Stimulated activated CD4-positive, alpha-beta T cell treated with anti-CD3 and anti-CD28 coated beads, Interleukin-12 subunit alpha, Interleukin-12 subunit beta, amount 100 ng/mL, for 48 hours (primary cell): ENCODE measurements at places on chromosomes 7 and 10.

DNA sequence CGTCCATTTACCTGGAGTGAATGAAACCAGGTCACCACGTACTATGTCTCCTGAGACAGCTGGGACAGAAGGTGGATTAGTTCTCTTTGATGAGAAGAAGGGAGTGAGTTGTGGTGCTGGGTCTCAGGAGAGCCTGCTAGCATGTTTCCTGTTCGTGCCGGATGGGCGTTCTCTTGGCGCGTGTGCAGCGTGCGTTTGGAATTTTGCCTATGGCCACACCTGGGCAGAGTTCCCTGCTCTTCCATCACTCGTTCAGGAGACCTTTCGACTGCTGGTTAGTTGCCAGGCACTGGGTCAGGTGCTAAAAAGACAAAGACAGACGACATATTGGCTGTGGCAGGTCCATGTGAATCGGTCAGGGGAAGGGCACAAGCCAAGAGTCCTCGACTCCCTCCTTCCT is 90.3 kb downstream of the TRRAP start:
- no peak for DNase-seq

GRCh38 chr10:29643771-29644501 is 9.2 kb upstream of the SVIL start:
- DNase-seq: no peak

DNA sequence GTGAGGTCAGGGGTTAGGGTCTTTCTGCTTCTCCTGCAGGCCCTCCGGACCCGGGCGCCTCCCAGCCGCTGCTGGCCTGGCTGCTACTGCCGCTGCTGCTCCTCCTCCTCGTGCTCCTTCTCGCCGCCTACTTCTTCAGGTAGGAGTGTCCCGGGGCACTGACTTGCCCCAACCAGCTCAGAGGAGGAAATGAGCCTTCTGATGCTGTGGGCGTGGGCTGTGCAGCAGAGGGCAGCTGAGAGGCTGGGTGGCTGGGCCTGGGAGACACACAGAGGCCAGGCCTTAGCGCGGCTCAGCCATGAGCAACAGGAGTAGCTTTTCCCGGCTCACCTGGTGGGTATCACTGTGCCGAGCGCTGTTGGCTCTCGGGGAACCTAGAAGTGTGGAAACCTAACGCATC is 78.9 kb downstream of the MKI67 start:
- peak; percentile 75 for DNase-seq

GRCh38 chr10:4755286-4755989 is 70.6 kb upstream of the AKR1E2 start:
- DNase-seq: no peak

- peak; percentile 66 for DNase-seq
Measured at GRCh38 chr10:133335246-133336117, 1.2 kb downstream of the CALY start.

DNA sequence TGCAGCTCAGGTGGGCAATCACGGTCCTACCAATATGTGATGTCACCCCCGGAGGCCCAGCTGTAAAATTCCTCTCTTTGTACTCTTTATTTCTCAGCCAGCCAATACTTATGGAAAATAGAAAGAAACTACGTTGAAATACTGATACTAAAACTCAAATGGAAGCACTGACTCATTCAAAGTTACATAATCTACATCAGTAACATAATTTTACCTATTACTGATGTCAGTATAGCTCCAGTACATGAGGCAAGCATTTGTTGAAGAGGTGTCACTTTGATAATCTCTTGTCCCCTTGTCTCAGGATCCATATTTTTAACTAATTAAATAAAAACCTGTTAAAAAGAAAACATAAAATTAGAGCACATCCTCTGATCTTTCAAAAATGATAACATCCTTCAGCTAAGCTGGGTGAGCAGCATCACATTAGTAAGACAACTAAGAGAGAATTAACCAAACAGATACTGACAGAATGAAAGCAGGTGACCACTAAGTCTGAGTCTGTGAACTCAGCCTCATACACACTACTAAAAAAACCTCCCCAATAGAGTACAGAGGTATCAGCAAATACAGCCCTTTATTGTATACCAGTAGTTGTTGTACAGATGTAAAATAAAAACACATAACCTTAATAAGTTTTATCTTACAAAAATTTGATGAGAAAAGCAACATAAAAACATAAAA is 17.6 kb downstream of the SLC25A40 start:
- no peak for DNase-seq

- DNase-seq: no peak
Measured at GRCh38 chr10:61640856-61641255, 21.9 kb upstream of the CABCOCO1 start.

DNA sequence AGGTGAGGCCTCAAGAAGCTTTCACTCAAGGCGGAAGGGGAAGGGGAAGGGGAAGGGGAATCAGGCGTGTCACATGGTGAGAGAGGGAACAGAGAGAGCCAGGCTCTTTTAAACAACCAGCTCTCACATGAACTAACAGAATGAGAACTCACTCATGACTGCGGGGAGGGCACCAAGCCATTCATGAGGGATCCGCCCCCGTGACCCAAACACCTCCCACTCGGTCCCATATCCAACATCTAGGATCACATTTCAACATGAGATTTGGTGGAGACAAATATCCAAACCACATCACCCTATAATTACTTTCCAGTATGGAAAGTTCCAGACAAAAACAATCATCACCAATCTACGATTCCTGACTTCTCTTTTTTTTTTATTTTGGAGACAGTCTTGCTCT is 22.9 kb downstream of the HIP1 start:
- no peak for DNase-seq

DNA sequence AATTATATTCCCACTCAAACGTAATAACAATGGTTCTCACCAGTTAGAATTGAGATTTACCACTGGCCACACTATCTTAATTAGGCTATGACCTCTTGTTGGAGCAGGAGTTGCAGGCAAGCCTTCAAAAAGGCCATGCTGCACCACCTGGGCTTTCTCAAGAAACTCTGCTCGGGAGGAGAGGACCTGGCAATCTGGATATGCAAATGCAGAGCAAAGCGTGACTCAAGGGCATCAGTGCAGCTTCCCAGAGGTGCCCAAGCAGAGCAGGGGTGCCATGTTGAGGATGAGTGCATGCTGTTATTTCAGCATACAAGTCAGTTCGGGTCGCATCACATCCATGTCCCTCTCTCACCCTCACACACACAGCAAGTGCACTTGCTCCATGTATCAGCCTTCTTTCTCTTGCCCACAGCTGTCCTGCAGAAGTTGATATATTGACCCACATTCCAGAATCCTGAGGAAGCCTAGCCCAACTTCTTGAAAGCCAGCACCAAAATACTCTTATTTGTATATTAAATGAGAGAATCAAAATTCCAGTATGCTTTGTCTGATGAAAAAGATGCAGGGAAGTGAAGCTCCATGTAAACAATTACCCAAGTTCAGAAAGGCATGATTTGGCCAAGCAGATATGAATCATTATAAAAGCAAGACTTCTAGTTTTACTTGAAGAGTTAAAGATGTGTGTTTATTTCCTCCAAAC is 55.7 kb upstream of the IL6 start:
- DNase-seq: no peak

- DNase-seq: no peak
Measured at GRCh38 chr7:44849885-44850544, 2.1 kb upstream of the H2AZ2 start.

- DNase-seq: no peak
Measured at GRCh38 chr10:44384601-44385025, 284 bp downstream of the CXCL12 start.

DNA sequence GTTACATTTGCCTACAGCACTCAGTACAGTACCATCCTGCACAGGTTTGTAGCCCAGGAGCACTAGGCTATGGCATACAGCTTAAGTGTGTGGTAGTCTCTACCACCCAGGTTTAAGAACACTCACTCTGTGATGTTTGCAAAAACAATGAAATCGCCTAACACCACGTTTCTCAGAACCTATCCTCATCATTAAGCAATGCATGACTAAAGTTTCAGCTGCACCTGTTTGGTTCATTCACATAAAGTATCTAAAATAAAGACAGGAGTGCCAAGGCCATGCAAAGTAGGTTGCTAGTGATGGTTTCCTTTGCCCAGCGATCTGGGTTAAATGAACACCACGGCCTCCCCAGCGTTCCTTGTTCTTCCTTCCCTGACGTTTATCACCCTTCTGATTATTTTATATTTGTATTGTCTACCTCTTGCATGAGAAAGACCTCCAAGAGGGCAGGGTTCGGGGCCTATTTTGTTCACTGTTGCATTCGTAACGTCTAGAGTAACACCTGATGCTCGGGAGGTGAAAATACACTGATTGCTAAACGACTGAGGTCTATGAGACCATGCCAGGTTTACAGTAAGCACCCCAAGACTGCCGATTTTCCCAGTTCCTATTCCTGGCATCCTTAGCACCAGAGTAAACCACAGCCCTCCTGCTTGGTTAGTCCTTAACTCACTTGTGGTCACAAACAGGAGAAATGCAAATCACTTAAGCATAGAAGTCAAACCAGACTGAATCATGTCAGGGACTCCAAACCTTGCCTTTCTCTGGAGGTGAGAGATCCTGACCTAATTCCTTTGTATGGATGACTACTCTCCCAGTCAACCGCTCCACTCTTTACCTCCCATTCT is 204.1 kb upstream of the NFE2L3 start:
- DNase-seq: no peak

DNA sequence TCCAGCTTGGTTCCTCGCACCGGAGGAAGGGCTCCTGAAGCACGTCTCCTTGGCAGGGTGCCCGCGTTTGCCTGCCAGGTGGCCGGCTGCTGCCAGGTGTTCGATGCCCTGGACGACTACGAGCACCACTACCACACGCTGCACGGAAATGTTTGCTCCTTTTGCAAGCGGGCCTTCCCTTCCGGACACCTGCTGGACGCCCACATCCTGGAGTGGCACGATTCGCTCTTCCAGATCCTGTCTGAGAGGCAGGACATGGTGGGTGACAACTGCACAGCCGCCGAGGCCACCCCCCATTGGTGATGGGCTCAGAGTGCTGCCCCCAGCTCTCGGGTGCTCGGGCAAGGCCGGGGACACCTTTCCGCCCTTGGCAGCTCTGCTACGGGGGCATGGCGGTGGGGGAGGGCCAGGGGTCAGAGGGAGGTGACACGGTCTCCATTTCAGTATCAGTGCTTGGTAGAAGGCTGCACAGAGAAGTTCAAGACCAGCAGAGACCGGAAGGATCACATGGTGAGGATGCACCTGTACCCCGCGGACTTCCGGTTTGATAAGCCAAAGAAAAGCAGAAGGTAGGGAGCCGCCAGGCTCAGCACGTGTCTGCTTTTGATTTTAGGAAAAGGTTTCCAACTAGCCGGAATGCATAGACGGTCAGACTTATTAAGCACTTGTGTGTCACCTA is 1.1 kb downstream of the ZNF511 start:
- no peak for DNase-seq

DNA sequence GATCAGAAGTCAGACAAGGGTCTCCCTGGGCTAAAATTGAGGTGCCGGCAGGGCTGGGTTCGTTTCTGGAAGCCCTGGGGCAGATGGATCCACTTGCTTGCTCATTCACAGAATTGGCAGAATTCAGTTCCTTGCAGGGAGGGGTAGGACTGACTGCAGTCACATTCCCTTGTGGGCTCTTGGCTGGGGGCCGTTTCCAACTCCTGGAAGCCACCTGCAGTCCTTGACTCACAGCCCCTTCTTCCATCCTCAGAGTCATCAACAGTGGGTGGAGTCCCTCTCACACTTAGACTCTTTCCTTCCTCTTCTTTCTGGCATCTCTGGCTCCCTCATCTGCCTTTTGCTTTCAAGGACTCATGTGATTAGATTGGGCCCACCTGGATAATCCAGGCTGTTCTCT is 54.6 kb upstream of the NANOS1 start:
- DNase-seq: no peak

DNA sequence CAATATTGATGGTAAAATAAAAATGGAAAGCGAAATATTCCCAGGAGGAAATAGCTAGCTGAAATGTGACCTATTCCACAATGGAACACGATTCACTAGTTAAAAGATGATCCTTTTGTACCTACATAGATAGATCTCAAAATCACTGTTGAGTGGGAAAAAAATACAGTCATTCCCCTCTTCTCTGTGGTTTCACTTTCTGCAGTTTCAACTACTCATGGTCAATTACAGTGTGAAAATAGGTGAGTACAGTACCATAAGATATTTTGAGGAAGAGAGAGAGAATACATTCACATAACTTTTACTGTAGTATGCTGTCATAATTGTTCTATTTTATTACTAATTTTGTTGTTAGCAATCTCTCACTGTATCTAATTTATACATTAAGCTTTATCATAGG is 56.0 kb upstream of the COL13A1 start:
- no peak for DNase-seq

DNA sequence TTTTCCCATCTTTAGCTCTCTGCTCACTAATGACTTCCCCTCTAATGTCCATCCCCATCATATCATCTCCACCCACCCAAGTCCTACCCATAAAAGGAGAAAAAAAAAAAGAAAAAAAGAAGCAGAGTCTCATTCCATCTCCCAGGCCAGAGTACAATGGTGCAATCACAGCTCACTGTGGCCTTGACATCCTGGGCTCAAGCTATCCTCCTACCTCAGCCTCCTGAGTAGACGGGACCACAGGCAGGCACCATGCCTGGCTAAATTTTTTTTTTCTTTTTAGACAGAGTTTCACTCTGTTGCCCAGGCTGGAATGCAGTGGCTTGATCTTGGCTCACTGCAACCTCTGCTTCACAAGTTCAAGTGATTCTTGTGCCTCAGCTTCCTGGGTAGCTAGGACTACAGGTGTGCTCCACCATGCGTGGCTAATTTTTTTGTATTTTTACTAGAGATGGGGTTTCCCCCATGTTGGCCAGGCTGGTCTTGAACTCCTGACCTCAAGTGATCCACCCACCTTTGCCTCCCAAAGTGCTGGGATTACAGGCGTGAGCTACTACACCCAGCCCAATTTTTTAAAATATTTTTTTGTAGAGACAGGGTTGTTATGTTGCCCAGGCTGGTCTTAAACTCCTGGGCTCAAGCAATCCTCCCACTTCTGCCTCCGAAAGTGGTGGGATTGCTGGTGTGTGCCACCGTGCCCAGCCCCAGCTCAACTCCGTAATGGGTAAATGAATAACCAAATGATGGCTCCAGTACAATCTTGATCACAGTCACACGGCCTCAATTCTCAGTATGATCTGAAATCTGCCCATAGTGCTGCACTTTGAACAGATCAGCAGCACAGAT is 24.6 kb upstream of the SGMS1 start:
- DNase-seq: no peak

- no peak for DNase-seq
Measured at GRCh38 chr7:148722340-148723165, 23.9 kb downstream of the CUL1 start.

- no peak for DNase-seq
Measured at GRCh38 chr10:79979310-79979975, 30.5 kb upstream of the SFTPD start.

DNA sequence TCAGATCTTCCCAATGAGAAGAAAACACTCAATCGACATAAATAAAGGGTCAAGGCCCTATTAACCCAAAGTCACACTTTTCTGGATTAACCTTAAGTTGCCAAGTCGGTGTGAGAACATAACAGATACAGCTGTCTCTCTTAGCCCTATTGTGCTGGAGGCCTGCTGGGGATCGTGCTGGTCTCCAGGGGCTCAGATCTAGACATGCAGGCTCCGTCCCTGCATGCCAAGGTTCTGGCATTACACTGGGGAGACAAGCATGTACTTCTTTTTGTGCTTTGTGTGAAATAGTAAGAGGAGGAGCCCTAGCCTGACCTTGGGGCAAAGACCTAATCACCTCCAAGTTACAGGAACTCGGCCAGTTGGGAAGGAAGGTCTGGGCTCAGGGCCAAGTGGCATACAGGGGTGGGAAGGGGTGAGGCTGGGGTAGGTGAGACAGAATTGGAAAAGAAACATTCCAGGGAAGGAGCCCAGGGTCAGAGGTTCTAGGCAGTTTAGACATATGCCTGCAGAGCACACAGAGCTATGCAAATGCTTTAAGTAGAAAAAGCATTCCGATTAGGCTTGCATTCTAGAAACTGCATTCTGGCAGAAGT is 216.4 kb downstream of the HECW1 start:
- no peak for DNase-seq
